Suprapubic skin (tissue), 4 donors: ENCODE measurements at places on chromosomes 5 and 9. TPM values are rescaled to one million over a fixed set of nuclear protein-coding genes. Genes with fewer than 3 reads are reported as not detected.

CDO1 gene
- 5.6 TPM for total RNA-seq

PPIC gene
- 9.3 TPM for total RNA-seq

CDKN2B-AS1 gene
- not detected for total RNA-seq

SPATA31C1 gene
- total RNA-seq, result not detected

UGCG gene
- total RNA-seq, result 134 TPM

IL33 gene
- 11.3 TPM for total RNA-seq

CDC20B gene
- total RNA-seq, result not detected

BOD1 gene
- 53.3 TPM for total RNA-seq

PFN3 gene
- total RNA-seq, result not detected

MAP1B gene
- 172 TPM for total RNA-seq

SOWAHA gene
- total RNA-seq, result not detected

MCTP1 gene
- 19.1 TPM for total RNA-seq

AMBP gene
- total RNA-seq, result not detected

SLC25A48 gene
- total RNA-seq, result 2.6 TPM

NUP214 gene
- total RNA-seq, result 104 TPM

DNA sequence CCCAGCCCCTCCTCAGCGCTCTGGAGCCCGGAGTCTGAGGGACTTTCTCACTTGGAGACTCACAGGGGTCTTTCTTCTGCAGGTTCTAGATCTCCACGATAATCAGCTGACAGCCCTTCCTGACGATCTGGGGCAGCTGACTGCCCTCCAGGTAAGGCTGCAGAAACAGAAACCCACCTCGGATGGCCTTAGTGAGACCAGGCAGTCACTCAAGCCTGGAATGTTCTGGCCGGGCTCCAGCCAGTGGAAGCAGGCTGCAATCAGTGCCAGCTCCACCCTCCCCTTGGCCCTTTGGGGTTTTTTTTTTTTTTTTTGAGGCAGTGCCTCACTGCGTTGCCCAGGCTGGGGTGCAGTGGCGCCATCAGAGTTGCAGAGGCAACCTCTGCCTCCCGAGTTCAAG is 7.6 kb downstream of the LRSAM1 start:
- no peak for DNase-seq

GRCh38 chr9:107466826-107467225 is 22.7 kb downstream of the KLF4 start:
- no peak for DNase-seq

DNA sequence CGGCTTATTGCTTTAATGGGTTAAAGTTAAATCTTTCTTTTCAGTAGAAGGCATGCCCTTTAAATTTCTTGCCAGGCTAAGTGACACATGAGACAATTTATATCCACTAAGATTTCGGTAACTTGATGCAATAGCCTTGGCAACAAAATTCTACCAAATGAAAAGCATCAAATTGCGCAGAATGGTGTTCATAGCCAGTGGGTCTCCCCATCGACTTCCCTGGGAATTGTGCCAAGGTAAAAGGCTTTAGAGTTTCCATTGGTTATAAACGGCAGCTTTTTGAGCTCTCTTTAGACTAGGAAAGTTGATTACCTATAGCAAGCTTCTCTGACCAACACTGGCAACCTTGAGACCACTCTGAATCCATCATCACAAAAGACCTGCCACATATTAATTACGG is 358.4 kb downstream of the ARRDC3 start:
- no peak for DNase-seq

DNA sequence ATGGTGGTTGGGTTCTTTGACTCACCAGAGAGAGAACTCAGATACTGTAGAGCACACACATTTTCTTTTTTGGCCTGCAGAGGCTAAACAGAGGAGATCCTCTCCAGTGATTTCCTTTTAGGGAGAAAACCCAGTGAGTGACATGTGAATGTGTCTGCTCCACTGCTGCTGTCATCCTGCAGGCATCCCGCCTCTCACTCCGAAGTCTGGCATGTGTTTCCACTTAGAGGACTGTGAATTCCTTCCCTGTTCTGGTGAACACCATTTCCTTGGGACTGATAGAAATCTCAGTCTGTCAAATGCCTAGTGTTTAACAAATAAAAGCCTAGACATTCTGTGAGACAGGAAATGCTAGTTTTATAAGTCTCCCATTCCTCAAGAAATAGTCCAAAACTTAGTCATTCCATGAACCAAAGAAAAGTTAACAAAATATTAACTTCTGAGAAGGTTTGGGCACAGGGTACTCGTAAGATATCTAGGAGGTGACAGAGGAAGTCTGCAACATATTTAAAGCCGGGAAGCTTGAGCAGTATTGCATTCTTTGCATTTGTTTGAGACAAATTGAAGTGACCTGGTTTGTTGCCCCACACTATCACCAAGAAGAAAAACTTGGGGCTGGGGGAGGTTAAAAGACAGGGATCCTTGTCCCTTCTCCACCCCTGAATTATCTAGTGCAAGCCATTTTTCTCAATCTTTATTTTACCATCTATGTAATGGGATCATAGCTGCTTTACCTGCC is 74.9 kb upstream of the NIPAL4 start:
- DNase-seq, result no peak

DNA sequence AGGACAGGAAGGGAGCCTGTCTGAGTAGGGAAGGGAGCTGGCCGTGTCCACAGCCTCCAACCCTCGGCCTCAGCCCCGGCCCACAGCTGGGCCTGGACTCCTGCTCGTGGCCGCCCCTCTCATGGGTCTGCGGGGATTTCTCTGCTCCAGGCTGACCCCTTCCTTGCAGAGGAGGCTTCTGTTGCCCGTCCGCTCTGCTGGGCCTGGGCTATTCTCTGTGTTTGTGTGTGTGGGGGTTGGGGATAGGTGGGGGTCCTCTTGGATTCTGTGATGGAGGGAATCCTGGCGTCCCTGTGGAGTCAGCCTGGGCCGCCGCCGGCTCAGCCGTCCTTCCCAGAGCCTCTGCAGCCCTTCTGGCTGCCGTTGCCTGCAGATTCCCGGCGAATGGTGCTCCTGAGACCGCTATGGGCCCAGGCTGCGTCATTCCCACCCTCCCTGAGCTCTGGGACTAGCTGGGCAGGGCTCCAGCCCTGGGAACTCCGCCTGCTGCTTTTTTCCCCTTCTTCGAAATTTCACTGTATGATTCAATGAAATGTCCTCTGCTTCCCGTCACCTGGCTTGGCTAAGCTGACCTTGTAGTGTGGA is 64.2 kb downstream of the FGF18 start:
- DNase-seq, result no peak

DNA sequence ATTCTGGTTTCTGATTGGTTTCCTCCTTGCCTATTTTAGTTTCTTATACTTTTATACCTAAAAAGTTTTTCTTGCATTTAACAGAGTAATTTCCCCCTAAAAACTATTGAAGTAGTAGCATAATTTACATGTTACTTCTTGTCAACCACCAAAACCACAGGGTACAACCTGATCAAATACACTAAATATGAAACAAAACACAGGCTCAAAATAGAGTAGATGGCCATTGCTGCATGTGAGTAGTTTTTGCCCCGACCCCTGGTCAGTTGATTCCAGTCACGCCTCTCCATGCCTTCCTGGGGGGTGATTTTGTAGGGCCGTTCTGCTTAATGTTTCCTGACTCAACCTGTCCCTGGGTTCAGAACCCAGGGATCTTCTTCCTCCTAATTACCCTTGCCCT is 101.8 kb downstream of the TLE4 start:
- DNase-seq, result no peak

GRCh38 chr5:57167201-57167600 is 6.7 kb upstream of the GPBP1 start:
- DNase-seq, result no peak

DNA sequence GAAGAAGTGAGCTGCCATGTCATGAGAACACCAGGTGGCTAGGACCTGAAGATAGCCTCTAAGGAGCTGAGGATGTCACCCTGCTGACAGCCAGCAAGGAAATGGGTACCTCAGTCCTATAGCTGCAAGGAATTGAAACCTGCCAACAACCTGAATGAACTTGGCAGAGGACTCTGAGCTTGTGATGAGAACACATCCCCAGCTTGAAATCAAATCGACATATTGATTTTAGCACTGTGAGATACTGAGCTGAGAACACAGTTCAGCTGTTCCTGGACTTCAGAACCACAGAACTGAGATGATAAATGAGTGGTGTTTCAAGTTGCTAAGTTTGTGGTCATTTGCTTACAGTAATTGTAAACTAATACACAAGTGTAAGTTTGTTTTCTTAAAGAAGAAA is 5.5 kb upstream of the RASEF start:
- DNase-seq, result no peak

- DNase-seq, result no peak
Measured at GRCh38 chr9:82582693-82583092, 480.2 kb downstream of the RASEF start.

- DNase-seq, result no peak
Measured at GRCh38 chr9:12920437-12920836, 145.6 kb downstream of the LURAP1L start.

GRCh38 chr9:15942831-15943424 is 390.1 kb downstream of the CCDC171 start:
- DNase-seq, result no peak

DNA sequence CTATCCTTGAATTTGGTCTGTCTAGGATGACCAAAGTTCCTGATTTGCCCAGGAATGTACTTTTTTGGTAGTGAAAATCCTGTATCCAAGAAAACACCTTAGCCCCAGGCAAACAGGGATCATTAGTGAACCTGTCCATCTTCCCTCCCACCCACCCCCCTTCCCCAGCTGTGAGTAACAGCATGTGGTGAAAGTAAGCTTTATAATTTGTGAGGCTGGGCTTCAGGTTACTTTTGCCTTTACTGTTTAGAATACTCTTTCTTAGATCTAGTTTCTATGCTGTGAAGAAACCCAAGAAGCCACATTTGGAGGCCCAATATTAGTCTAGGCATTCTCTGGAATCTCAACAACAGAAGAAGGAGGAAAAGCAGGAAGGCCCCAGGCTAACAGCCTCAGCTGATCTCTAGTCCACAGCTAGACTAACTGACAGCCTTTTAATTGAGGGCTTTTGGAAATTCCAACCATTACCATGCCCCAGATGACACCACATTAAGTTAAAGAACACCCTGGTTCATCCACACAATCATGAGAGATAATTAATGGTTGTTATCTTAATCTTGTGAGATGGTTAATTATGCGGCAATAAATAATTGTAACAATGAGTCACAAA is 703.0 kb upstream of the NUDT12 start:
- no peak for DNase-seq

GRCh38 chr5:87705876-87706275 is 293.1 kb upstream of the CCNH start:
- DNase-seq, result no peak

DNA sequence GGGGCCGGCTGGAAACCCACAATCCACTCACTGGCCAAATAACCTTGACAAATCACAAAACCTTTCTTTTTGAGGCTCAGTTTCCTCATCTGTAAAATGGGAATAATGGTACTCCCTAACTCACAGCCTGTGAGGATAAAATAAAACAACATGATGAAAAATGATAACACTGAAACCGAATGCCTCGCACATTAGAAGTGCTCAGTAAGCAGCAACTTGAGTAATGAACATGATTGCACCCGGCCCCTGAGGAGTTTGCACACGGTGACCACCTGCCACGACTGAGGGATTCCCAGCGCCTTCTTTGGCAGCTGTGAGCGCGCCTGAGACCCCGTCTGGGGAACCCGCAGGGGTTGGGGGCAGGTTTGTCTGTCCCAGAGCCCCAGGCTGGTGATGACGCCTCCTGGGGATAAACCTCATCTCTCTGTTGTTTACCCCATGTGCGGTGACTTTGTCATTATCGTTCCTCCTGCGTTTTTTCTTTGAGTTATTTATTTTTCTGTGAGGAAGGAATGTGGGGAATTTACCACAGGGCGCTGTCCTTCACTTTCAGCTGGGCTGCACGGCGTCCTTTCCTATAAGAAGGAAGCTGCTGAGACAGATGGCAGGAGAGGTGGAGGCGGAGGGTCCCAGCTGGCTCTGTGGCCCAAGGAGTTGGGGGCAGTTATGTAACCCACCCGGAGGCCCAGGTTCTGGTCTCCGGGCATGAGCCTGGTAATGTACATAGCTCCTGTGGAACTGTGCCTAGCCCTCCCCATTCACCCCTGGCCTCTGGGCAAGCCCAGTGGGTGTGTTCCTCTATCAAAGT is 3.0 kb upstream of the SYNPO start:
- DNase-seq, result no peak

DNA sequence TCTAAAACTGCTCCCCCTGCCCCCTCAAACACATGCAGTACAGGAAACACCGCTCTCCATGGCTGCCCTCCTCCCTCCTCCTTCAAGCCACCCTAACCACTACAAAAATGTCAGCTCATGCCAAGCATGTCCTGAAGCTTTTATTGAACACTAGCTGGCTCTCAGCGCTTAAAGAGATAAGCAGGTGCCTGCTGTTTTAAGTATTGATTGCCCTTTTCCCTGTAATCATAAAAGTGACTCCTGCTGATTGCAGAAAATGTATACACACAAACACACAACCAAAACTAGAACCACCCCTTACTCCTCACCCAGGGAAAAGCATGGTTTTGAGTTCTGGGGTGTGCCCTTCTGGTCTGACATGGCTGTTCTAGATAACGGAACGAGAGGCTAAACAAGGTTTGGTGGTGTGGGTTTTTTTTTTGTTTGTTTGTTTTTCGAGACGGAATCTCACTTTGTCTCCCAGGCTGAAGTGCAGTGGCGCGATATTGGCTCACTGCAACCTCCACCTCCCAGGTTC is 3.7 kb upstream of the UCK1 start:
- no peak for DNase-seq

DNA sequence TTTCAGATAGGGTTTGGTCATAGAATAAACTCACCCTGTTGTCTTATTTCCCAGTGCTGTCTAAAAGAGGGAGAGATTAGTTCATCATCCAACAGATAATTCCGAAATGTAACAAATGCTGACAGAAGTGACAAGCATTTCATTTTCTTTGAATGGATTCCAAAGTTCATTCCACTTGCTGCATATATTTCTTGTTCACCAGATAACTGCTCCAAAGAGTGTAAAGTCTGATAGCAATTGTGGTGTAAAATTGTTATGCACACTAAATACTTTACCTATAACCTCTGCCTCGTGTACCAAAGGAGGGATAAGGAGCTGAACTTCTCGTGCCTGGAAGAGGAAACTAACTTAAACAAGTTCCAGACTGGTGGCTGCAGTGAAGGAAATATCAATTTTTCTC is 290.0 kb upstream of the ADAMTSL1 start:
- no peak for DNase-seq

- DNase-seq, result no peak
Measured at GRCh38 chr5:83488271-83488670, 16.7 kb downstream of the VCAN start.
